ENCODE measurements at places on chromosomes 3 and 15.

- no peak for DNase-seq
Observed at GRCh38 chr3:14258906-14259904, 80.6 kb downstream of the LSM3 start.

GRCh38 chr3:124266487-124266886 is 274.6 kb upstream of the ROPN1 start:
- no peak for DNase-seq

- peak; percentile 65 for DNase-seq
Observed at GRCh38 chr15:75723847-75724660, 11.4 kb upstream of the CSPG4 start.

DNA sequence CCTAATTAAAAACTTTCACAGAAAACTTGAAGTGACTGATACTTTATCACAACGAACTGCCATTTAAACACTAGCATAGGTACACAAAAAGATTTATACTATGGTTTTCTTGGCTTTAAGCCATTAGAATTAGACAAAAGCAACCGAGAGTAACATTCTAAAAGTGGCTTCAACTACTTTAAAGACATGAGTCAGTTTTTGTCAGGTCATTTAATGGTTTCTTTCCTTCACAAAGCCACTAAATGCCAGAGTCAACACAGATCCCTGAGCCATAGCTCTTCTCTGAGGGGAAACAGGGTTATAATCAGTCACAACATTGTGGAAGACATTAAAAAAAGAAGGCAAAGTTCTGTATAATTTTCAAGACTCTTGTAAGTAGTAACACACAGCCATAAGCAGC is 54.6 kb downstream of the CAPN3 start:
- DNase-seq = no peak

DNA sequence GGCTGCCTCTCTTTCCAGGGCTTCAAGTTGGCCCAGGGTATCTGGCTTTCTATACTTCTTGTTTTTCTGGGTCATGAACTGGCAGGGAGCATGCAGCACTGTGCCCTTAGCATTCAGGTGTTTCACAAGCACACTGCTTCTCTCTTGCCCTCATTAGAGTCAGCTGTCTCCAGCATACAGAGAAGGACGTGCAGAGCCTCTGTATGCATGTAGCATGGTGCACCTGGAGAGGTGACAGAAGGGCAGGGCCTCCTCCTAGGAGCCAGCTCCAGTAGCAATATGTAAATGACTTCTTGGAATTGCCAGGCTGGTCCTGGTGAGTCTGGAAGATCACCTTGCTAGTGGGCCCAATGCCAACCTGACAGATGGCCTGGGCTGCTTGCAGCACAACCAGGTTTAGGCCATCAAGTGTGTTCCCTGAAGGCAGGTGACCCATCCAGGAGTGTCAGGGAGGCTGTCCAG is 44.8 kb upstream of the ATP2C1 start:
- no peak for DNase-seq

- no peak for DNase-seq
Observed at GRCh38 chr3:22971497-22971896, 231.6 kb upstream of the UBE2E2 start.

DNA sequence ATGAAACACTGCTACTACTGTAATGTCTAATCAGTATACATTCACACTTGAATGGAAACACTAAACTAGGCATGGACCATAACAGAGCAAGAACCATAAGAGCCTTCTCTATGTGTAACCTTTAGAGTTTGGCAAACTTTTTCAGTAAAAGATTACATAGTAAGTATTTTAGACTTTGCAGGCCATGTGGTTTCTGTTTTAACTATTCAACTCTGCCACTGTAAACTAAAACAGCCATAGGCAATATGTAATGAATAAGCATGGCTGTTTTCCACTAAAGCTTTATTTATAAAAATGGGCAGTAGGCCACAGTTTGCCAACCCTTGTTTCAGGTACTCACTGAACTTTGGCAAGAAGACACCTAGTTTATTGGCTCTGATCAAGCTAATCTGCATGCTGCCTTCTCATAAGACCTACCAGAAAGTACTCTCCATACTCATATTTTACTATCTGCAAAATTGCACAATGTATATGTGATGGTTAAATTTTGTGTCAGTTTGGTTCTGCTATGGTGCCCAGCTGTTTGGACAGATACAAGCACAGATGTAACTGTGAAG is 46.0 kb downstream of the UACA start:
- no peak for DNase-seq

GRCh38 chr3:63639806-63640205 is 12.7 kb upstream of the SNTN start:
- no peak for DNase-seq

- DNase-seq = no peak
Observed at GRCh38 chr3:161284989-161285388, 63.9 kb downstream of the NMD3 start.

GRCh38 chr3:63047068-63047467 is 171.9 kb upstream of the CADPS start:
- no peak for DNase-seq
